OCI-LY7 (cell line): ENCODE measurements at places on chromosomes 12 and 14.

- no peak for DNase-seq
Observed at GRCh38 chr12:230925-231671, 17.1 kb upstream of the SLC6A12 start.

DNA sequence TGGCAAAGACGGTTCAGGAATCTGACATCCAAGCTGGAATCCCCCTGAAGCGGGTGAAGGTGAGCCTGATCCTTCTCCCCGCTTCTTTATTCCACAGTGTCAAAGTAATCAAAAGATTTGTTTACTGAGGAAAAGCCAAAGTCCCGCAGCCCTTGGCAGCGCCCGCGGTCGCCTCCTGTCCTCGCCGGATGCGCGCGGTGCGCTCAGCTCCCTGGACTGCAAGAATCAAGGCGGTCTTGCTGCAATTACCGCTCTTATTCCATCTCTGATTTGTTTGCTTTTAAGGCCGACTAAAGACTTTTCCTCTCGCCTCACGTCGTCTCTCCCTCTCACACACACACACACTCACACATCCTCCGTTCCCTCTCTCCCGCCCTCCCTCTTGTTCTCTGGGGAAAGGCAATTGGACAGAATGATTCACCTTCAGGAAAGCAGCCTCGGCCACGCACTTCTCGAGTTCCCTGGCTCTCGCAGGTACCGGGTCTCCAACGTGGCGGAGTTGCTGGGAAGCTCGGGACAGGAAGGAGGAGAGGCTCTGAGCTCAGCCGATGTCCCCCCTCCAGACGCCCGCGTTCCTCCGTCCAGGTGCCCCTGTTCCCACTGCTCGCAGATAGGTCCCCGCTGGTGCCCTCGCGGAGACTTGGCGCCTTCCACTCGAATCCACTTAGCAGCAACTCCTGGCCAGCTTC, 68.6 kb upstream of the USP15 start:
- DNase-seq, result no peak

DNA sequence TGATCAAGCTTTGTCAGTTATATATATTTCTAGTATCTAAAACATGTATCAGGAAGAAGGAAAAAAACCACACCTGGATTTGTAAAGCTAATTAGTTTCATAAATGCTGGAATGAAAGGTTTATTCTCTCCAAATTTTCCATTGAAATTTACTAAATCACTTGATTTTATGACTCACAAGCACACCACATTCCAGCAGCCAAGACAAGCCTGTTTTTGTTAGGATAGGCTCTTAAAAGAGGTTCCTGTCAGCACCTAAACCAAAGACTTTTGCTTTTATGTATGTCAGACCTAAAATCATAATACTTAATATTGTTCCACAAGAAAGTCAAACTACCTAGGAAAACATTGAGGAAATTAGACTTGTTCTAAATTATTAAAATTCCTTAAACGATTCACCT, 85.3 kb upstream of the PAWR start:
- DNase-seq, result no peak

- DNase-seq, result no peak
Observed at GRCh38 chr12:5081016-5081415, 37.3 kb downstream of the KCNA5 start.

- DNase-seq, result no peak
Observed at GRCh38 chr14:62189698-62190097, 427.5 kb downstream of the SNAPC1 start.
